ENCODE measurements at places on chromosomes 2 and 18. TPM values are rescaled to one million over a fixed set of nuclear protein-coding genes. Genes with fewer than 3 reads are reported as not detected.

Gene PIEZO2
- 3.9 TPM for total RNA-seq

Gene ALK
- total RNA-seq = not detected

Gene FARP2
- total RNA-seq = 33.9 TPM

Gene SPATA3
- not detected for total RNA-seq

Gene SPP2
- not detected for total RNA-seq

Gene CPS1
- 12.4 TPM for total RNA-seq

Gene MRO
- 0.57 TPM for total RNA-seq

Gene POTEJ
- total RNA-seq = not detected

Gene ITGB6
- total RNA-seq = not detected

Gene CXCR1
- total RNA-seq = not detected

Gene KIF1A
- total RNA-seq = 204 TPM

DNA sequence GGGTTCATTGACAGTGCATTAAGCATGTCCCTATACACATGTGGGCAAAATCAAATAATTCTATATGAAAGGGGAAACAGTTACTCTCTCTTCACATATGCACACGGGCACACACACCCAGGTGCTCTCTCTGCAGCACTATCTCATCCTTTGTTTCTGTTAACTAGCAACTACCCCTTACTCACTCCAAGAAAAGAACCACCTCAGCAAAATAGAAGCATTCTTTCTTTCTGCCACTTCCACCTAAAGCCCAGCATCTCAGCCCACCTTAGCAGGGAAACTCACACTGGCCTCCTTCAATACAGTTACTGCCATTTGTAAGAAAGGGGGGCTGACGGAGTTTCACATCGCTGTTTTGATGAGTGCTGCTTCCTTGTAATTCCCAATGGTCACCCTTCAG is 216.3 kb upstream of the ID2 start:
- DNase-seq = no peak

DNA sequence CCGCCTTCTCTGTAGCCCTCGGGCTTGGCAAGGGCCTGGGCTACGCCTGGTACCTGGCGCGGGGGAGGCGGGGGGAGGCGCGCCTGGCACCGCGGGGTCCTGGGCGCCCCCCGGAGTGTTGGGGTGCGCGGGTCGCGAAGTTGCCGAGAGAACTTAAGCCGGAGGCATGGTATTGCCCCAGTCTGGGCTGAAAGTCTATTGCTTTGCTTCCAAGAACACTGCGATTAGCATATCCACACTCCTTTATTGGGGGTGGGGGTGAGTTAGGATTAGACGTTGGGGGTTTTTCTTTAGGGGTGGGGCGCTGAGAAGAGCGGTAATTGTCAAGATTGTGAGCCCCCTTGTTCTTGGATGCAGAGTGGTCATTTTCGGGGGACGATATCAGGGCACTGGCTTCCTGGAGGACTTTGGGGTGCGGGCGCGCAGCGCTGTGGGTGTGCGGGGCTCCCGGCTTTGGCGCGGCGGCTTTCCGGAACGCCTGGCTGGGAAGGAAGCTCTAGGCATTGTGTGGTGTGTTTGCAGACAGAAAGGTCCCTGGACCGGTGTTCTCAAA is 798 bp downstream of the TANC1 start:
- DNase-seq = no peak

DNA sequence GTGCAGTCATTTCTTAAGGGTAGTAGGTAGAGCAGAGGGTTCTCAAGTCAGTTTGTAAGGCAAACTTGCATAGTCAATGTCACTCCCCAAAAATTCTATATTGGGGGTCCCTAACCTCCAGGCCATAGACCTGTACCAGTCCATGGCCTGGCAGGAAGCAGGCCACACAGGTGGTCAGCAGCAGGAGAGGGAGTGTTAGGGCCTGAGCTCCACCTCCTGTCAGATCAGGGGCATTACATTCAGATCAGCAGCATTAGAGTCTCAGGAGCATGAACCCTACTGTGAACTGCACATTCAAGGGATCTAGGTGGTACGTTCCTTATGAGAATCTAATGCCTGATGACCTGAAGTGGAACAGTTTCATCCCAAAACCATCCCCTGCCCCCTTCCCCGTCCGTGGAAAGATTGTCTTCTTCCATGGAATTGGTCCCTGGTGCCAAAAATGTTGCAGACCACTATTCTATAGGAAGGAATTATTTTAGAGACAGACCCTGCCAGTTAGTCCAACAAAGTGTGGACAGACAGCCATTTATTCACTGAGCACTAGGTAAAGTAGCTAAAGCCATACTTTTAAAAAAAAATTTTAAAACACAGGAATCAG is 6.7 kb downstream of the COA5 start:
- peak; percentile 57 for DNase-seq

DNA sequence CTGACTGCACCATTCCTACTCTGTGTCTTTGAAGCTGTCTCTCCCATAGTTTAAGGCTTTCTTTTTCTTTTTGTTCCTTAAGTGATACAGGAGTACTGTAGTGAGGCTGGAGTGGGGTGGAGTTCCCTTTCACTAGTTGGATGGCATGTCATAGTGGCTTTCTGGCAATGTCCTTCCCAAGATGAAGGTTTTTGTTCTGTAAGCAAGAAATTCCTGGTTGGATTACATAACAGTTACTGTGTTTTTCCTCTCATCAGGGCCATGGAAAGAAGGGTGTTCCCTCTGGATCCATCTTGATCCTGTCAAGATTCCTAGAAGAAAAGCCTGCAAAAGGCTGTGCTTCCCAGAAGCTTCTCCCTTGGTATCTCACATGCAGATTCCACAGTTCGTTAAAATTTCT is 84.2 kb downstream of the ACKR3 start:
- DNase-seq = no peak

DNA sequence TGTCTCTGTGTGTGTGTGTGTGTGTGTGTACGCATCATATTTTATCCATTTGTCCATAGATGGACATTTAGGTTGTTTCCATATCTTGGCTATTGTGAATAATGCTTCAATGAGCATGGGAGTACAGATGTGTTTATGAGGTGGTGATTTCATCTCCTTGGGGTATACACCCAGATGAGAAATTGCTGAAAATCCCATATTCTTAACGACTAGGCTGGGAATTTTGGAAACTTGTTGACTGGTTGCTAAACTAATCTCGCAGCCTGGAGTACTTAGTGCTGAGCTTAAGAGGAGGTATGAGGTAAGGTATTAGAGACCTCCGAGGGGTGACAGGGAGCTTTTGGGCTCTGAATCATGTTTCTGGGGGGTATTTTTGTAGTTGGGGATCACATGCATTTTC is 66.0 kb upstream of the SPRED2 start:
- no peak for DNase-seq

DNA sequence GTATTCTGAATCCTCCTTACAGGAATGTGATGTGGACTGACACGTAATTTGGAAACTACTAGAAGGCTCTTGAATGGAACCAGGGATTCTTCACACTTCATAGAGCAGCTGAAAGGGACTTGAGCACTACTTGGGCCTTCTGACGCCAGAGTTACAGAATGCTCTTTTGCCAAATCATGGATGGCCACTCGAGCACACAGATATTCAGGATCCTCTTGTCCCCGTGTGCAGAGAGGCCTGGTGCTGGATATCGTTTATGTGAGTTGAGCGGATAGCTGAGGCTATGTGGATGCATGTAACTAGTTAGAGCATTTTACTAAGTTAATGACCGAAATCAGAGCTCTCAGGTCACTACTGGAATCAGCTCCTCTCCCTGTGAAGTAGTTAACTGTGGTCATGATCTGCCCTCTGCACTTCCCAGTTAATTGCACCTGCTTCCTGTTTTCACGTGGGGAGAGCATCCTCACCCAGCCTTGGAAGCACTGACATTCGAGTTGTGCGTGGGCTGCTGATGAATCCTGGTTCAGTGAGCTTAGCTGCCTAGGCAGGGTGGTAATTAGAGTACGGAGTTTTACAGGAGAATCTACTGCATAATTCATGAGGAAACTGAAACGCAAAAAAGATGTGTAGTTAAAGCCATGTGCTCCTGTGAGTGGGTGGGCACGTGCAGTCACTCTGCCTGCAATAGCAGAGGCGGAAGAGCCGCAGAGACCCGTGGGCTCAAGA is 5.2 kb upstream of the TPO start:
- no peak for DNase-seq

GRCh38 chr18:36380173-36380827 is 82.8 kb downstream of the FHOD3 start:
- no peak for DNase-seq

DNA sequence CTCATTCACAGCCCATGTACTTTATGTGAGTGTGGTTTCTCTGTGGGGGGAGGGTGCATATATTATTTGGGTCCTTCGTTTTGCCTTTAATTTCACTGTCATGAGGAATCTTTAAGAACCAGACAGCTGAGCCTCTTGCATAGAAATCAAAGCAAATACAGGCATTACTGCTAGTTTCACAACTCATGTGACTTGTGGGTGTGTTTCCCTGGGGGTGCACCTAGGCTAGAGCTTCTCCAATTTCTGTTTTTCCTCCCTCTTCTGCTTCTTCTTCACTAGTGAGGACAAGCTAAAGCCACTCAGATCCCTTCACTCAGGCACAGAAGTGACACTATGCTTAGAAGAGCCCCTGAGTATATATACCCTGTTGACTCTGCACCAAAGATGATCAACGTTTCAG is 131.4 kb downstream of the ACOXL start:
- no peak for DNase-seq

DNA sequence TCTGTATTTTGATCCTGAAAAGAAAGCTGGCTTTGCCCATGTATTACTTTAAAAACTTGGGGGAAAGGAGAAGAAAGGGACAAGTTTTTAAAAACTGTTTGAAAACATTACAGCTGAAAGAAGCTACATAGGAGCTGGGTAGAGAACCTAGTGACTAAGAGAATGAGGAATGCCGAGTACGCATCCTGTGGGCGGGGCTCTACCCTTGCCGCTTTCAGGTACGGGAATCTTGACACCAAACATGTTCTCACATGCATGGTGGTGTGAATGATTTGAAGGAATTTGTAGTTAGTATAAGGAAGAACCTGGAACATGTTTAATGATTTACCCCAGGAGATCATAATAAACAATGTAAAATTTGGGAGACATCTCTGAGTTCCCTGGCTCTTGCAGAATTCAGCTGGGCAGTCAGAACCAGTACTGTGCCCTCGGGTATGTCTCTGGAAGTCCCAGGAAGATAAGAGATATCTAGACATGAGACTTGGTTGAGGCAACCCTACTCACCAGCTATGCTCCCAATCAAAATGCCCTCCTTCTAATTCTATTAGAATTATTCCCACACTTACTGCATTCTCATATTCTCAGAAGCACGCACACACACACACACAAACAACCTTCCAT is 16.5 kb upstream of the TGFA start:
- peak; percentile 74 for DNase-seq

GRCh38 chr2:203025592-203025991 is 10.9 kb downstream of the NBEAL1 start:
- no peak for DNase-seq

- no peak for DNase-seq
Measured at GRCh38 chr18:8983195-8983594, 119.3 kb upstream of the NDUFV2 start.

GRCh38 chr2:165305391-165306096 is 66.3 kb downstream of the SCN2A start:
- no peak for DNase-seq

- DNase-seq = no peak
Measured at GRCh38 chr18:79625195-79625923, 54.2 kb upstream of the CTDP1 start.

GRCh38 chr2:157194097-157194688 is 63.3 kb upstream of the GALNT5 start:
- no peak for DNase-seq

DNA sequence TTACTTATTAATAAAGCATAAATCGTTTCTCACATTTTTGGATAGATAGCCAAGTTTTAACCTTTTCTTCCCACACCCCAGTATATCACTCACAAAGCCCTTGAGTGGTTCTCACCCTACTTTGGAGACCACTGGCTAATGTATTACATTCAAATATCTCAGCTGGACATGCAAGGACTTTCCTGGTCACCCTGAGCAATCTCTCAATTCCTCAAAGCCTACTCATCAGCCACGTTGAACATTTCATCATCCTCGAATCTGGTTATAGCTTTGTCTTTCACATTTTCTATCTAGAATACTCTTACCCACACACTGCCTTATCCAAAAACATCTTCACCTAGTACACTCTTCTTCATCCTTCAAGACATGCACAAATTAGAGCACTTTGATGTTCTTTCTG is 71.1 kb upstream of the MAPRE2 start:
- no peak for DNase-seq

DNA sequence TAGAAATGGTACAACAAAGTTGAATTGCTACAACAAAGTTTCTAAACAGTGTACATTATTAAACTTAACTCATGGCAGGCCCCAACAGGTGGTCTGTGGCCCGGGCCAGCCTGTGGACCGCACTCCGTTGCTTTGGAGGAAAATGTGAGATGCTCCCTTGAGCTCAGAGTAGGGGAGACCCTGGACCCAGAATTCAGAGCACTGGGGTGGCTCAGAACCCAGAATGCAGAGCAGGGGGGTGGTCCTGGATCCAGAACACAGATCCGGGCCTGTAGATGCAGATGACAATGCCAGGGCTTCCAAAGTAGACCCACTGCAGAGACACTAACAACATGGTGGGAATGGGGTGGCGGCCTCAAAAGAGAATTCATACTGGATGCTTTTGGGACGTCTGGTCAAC is 311.0 kb downstream of the NDUFA10 start:
- no peak for DNase-seq

- no peak for DNase-seq
Measured at GRCh38 chr18:53457068-53457467, 767.4 kb downstream of the MBD2 start.

DNA sequence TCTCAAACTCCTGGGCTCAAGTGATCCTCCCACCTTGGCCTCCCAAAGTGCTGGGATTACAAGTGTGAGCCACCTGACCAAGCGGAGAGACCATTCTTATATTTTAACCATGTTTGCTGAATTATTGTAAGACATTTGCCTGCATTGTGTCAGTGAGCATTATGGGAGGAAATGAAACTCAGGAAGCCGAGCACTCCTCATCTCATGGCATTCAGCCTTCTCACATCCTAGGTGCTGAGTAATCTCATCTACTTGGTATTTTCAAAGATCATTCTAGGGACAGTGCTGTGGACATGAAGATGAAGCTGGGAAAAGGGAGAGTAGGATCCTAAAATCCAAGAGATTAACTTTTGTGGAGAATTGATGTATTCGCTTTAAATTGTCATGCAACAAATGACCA is 66.1 kb downstream of the NAPG start:
- DNase-seq = no peak

GRCh38 chr18:27583466-27583865 is 398.4 kb upstream of the CHST9 start:
- DNase-seq = no peak

Data from H9 (cell line).